ENCODE measurements at places on chromosomes 1 and 21.

GRCh38 chr1:41239988-41240610 lies 2.0 kb downstream of the SCMH1 start:
- no peak for DNase-seq

DNA sequence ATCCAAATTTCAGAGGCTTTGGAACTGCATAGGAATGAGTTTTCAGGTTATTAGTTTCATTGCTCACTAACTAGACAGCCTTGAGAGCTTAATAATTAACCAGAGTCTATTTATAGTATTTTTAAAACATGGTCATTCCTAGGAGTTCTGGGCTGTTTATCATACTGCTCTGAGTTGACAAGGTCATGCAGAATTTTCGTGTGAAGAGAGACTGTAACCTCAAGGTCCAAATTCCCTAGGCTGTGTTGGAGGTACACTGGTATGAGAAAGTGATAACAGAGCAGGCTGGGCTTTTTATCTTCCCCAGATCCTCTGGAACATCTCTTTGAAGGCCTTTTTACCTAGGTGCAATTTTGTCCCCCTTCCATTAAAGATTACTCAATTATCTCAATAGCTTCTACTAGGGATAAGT lies 736.3 kb downstream of the LTN1 start:
- peak; percentile 31 for DNase-seq

GRCh38 chr1:155944444-155944799 lies 3.0 kb downstream of the RXFP4 start:
- no peak for DNase-seq

- no peak for DNase-seq
Observed at GRCh38 chr1:91724644-91725043, 161.3 kb downstream of the TGFBR3 start.

DNA sequence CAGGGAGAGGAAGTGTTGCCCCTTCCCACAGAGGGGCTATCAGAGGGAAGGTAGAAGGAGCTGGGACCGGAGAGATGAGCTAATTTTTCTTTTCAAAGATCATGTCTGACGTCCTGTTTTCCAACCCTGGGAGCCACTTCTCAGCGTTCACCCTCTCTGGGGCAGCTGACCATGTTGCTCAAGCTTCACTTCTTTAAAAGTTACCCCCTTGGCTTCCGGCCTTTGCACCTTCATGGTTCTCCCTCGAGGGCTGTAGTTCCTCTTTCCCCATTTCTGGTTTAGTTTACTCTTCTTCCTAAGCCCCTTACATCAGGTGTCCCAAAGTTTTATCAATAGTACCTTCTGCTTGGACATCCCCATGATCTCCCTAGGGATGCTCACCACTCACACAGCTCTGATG lies 23.8 kb upstream of the CSF1 start:
- DNase-seq: no peak

DNA sequence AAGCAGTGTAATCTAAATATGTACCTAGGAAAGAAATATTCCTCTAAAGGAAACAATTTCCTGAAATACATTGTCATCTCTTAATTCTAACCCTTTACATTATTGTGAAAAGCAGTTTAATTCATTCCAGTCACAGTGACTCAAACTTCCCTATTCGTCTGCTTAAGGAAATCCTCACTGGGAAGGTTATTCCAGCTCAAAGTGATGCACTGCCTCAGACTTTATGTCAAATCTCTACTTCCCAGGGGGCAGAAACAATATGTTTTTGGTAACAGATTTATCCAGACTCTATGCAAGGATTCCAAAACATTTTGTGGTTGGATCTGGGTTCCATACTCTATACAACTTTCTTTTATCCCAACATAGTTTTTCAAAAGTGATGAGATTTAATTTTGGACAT lies 145.2 kb downstream of the NTMT2 start:
- no peak for DNase-seq

GRCh38 chr1:167474191-167474641 lies 44.1 kb downstream of the CD247 start:
- no peak for DNase-seq

DNA sequence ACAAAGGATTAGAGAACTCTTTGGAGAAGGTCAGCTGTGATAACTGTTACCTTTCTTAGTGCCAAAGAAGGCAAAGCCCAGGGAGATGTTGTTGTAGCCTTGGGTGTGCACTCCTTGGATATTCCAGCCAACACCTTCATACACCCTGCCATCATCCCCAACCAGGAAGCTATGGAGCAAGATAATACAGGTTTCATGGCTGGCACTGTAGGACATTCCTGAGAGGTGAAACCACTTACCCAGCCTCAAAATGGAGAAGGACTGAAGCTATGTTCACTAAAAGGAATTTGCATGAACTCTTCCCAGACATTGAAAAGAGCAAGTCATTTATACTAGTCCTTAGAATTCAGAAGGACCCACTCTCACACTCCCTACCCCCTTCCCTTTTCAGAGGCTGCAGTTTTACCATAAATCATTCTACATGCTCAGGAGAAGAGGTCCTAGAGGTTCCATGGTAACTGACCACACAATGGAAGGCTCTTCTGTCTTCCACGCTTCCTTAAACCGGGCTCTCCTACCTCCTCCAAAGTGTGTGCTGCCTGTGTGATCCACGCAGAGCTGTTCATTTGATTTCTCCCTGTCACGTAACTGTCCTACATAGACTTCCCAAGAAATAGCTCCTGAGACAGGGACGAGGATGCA lies 5.5 kb downstream of the PGLYRP4 start:
- DNase-seq: no peak

DNA sequence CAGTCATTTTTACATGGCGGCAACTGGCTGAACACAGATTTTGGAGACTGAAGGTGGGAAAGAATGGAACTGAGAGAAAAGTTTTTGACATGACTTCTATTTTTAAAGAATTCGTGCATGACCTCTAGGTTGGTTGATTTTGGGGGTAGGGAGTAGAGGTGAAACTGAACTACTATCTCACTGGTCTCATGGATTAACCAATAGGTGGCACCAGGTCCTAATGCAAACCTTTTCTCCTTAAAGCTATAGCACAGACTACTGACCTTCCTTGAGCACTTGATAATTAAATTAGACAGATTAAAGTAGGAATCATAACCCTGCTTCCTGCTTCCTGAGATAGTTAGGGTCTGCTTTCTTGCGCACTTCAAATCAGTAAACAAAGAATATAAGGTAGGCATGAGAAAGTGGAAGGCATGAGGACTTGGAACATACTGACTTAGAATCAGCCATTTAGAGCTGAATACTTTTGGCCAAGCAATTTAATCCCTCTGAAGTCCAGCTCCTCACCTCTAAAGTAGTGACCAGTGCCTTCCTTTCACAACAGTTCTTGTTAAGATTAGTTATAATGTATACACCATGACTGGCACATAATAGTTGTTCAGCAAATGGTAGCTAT lies 206.0 kb downstream of the CENPF start:
- no peak for DNase-seq

DNA sequence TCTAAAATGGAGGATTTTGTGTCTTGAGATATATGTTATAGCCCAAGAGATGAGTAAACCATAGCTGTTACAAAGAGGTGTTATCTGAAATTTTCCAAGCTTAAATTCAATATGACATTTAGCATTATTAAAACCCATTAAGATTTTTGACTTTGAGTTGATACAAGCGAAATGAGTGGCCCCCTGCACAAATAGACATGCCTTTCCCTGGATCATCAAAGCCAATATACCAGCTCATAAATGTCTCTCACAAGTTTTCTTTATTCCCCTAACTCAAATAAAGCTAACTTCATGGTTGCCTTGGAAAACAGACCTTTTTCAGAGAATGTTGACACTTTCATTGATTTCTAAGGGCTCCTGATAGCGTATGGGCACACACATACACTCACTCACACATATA lies 55.5 kb upstream of the TIAM1 start:
- no peak for DNase-seq

DNA sequence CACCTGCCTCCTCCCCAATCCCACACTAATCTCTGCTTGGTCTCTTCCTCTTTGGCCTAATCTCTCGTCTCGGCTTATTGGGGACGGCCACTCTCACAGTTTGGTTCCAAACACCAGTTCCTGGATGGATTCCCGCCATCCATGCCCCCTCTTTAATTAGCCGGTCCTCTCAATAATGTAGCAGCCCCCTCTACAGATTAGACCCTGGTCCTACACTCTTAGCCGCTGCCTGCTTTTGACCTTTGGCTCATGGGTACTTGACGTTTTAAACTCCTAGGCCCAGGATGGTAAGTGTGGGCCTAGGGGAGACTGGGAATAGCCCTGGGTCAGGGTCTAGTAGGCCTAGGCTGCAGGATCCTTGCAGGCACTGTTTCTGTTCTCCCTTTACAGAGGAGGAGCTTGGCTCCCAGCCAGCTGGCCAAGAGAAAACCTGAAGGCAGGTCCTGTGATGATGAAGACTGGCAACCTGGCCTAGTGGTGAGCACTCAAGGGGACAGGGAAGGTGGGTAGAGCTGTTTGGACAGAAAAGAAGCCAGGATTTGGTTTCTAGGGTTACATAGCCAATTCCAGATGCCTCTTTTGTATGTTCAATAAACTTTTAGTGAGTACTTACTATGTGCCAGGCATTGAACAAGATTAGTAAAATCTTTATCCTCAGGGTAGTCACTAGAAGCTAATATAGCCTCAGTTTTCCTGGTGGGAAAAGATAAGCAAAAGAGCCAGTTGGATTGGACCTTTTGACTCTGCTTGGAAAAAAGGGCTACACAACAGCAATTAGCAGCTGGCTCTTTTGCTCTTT lies 758 bp downstream of the RAD54L start:
- DNase-seq: peak; percentile 23

GRCh38 chr21:33027401-33028286 lies 1.9 kb downstream of the OLIG2 start:
- DNase-seq: no peak

DNA sequence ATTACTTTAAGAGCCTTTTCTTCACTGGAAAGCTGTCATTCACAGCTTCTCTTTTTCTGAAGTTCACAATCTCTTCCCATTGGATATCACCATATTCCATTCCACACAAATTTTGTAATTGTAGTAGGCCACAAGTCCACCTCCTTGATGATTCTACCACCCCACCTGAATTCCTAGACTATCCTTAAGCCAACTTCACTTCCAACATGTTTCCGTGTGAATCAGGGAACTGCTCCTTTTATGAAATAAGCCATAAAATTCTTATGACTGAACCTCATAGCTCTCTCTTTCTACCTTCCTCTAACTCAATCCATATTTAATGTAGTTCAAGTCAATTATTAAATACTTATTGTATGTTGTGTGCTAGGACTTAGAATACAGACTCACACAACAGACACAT lies 16.6 kb upstream of the ZRANB2 start:
- DNase-seq: no peak

GRCh38 chr1:232551386-232551785 lies 78.5 kb downstream of the SIPA1L2 start:
- DNase-seq: peak; percentile 39

DNA sequence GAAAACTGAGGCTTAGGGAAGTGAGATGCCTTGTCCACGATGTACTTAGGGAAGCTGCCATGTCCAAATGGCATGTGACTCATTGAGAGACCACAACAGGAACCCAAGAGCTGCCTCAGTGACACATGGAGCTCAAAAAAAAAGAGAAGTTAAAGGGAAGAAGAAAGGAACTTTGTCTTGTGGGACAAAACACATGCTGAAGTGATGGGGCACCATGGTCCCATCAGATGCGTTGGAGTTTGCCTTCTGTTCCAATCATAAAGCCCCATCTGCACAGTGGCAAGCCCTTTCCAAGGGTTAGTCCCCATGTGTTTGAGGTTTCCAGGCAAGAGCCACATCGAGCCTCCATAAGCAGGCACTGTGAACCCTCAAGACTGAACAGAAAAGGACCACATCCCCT lies 8.0 kb downstream of the MED8 start:
- no peak for DNase-seq

DNA sequence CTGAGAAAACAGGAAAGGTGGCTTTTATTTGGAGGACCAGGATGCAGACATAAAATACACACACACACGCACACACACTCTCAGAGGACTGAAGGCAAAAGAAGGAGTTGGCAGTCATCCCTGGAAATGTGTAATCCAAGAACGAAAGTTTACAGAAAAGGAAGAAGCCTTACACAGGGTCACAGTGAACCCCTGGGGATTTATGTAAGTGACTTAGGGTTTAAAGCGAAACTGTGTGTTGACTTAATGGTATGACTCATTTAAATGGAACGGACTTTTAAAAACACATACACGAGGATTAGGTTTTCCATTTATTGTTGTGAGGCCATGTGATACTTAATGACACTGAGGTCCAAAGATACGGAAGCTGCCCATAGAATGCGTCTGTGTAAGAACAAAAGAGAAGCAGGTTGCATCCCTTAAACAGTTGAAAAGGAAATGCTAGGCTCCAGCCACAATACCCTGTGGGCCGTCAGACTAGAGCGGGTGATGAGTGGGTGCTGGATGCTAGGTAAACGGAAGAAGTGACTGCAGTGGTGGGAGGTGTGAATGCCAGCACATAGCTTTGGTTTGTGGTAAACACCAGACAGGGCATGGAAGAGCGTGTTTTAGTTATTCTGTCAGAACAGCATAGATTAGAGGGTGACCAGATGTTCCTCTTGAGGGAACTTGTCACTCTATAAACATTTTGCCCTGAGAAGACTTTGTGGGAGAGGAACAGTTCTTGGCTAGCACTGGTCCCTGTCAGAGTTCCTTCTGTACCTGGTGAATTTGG lies 21.6 kb upstream of the BCL10 start:
- no peak for DNase-seq

DNA sequence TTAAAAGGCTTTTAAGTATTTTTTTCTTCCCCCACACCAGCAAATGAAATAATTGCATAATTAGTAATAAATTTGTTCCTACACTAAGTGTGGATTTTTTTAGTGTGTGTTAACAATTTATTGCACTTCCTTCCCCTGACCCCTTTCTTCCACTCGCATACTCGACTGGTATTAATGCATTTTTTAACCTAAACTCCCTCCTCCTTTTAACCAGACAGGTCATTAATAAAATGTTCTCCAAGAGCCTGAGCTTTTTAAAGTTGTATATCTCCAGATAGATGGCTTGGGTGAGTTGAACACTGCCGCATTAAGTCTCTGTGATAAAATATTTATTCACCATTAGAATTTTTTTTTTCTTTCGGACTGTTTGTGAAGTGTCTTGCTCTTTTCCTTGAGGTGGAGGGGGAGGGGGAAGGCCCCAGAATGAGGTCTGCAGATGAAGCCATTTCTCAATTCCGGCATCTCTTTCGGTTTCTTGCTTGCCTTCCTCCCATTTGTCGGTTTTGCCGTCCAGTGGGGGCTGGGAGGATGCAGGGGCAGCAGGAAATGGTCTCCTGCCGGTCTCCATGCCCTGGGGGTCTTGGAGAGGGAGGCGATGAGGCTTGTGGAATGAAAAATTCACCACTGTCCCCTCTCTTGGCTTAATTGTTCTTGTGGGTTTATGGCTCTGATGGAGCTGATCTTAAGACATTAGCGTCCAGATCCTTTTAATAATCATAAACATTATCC lies 64.1 kb upstream of the ACTL8 start:
- DNase-seq: no peak

Measured in right kidney (tissue), 9 donors.